ENCODE measurements at places on chromosomes 5 and 9. TPM values are rescaled to one million over a fixed set of nuclear protein-coding genes. Genes with fewer than 3 reads are reported as not detected.

Gene FRMD3
- 11.1 TPM for total RNA-seq

Gene FOXD4
- total RNA-seq: 0.19 TPM

Gene HAND1
- not detected for total RNA-seq

Gene CARD9
- 4.6 TPM for total RNA-seq

Gene UNC5A
- total RNA-seq: under 0.01 TPM

Gene SLC22A4
- 2.3 TPM for total RNA-seq

Gene PPP6C
- total RNA-seq: 13.0 TPM
